ENCODE measurements at places on chromosomes 3 and 15.

GRCh38 chr3:52857133-52857532 lies 22.3 kb upstream of the MUSTN1 start:
- DNase-seq: no peak

- no peak for DNase-seq
Observed at GRCh38 chr15:42359249-42359648, at the start of gene CAPN3. Gene CAPN3, plus strand, starts transcription at chr15:42359501. Its CDS starts 305 bp downstream, at chr15:42359806.

GRCh38 chr3:117145677-117146076 lies 436.1 kb downstream of the TUSC7 start:
- no peak for DNase-seq

DNA sequence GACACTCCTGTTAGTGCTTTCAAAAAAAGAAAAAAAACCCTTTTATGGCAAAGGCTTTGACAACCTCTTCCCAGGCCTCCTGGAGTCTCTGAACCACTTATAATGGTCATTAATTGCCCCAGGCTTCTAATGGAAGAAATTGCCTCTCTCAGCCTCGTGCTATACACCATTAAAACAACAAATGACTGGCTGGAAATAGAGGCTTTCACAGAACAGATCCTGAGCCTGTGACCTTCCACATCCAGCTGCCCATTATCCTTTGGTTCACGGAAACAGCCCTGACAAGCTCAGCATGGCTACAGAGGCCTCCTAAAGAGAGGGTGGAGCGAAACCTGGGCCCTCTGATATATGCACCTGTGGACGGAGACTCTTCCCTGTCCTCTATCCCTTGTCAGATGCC lies 26.8 kb upstream of the MKRN3 start:
- DNase-seq: no peak

DNA sequence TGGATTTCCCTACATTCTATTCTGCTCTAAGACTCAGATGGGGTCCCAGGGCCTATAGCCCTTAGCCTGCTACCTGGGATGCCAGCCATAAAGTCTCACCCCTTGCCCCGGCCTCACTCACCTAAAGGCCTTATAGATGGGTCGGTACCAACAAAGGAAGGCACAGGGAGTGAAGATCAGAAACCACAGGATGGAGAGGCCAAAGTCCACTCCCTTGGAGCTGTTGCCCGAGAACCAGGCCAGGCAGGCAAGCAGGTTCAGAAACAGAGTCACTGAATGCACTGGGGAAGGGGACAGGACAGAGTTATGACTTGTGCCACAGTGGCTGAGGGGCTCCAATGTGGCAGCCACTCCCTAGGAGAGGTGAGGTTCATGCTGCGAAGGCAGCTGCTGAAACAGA lies 7.4 kb upstream of the ULK3 start:
- no peak for DNase-seq

DNA sequence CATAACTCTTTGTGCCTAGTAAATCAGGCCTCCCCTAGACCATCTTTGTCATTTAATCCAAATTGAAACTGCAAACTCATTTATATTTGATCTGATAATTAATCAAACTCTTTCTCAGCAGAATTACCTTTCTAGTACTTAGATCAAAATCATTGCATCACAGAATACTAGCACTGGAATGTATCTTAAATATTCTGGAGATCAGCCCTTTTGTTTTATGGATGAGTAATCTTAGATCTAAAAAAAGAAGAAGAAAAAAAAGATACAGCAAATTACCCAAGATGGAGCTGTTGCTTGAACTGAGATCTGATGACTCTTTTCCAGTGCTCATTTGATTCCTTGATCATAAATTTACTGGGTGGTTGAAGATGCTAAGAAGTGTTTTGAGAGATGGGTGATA lies 47.9 kb downstream of the NAALADL2 start:
- no peak for DNase-seq

Data from posterior cingulate gyrus (tissue), 11 donors.